H1 (cell line): ENCODE measurements at places on chromosomes 2 and 18. TPM values are rescaled to one million over a fixed set of nuclear protein-coding genes. Genes with fewer than 3 reads are reported as not detected.

GRCh38 chr2:73289304-73289703 lies 4.0 kb downstream of the EGR4 start:
- DNase-seq = no peak

DNA sequence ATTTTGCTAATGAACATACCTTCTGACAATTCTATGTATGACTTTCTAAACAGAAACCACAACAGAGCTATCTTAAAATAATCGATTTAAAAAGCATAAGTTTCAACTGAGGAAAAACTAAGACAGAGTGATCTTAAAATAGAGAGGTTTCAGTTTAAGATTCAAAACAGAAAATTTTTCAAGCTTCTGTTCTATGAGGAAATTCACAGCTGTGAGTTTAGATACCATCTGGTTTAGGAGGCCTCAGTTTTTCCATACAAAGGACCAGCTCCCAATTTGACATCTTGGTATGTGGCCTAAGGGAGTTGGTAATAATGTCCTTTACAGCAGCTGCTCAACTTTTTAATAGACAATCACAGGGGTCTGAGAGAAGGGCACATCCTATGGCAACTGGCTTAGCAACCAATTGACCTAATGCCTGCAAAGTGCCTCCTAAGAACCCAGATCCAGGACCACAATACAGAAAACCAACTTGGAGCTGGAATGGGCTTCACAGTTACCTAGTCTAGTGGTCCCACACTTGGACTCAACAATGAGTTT lies 39.7 kb downstream of the MDH1 start:
- DNase-seq = no peak

- DNase-seq = no peak
Observed at GRCh38 chr18:54906331-54907185, 52.7 kb downstream of the CCDC68 start.

GRCh38 chr2:173652311-173652710 lies 297.6 kb downstream of the CDCA7 start:
- no peak for DNase-seq

DHRS9 gene
- not detected in 2 replicates for polyA plus RNA-seq

DNA sequence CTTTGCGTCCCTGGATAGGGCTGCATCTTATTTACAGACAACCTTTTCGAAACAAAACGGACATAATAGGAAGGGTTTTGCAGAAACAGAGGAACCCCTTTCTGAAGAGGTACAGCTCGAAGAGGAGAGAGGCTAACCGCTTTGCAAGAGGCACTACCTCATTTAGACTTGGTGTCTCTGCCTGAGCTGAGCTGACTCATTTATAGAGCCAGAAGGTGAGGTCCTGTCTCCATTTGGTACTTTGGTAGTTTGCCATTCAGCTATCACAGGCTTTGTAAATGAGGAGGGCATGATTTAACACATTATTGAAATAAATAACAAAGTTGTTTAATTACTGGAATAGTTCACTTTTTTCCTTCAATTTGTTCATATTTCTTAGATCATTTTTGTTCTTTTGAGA lies 2.2 kb upstream of the NXPH2 start:
- no peak for DNase-seq

DNA sequence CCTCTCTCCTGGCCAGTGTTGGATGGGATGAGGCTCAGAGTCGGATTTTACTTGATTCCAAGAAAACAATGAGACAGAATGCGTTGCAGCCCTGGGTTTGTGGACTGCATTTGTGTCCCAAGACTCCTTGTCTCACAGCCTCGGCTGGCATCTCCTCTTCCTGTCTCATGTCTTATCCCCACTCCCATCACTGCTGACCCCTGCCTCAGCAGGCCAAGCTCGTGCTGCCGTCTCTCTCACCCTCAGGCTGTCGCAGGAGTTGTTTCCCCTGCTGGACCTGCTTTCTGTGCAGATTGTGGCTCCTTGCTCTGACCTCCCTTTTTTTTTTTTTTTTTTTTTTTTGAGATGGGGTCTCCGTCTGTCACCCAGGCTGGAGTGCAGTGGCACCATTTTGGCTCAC lies 70.2 kb upstream of the RALBP1 start:
- DNase-seq = no peak

DNA sequence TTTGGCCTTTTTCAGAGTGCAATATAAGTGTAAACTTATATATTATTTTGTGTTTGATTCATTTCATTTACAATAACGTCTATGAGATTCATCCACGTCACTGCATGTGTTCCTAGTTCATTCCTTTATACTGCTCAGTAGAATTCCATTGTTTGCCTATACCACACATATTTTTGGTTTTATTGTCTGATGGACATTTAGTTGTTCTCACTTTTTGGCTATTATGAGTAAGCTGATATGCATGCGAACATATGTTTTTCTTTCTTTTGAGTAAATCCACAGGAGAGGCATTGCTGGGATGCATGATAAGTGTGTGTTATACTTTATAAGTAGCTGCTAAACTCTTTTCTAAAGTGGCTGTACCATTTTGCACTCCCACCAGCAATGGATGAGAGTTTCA lies 314.8 kb upstream of the HS6ST1 start:
- DNase-seq = no peak

- DNase-seq = no peak
Observed at GRCh38 chr2:228938629-228939028, 332.5 kb downstream of the PID1 start.

ZNF24 gene
- polyA plus RNA-seq = 7.3 and 12.5 TPM in 2 replicates

POU3F3 gene
- 0.02 TPM in 1 of 2 replicates, not detected in the other for polyA plus RNA-seq

TFCP2L1 gene
- polyA plus RNA-seq = 1.5 and 4.0 TPM in 2 replicates

DNA sequence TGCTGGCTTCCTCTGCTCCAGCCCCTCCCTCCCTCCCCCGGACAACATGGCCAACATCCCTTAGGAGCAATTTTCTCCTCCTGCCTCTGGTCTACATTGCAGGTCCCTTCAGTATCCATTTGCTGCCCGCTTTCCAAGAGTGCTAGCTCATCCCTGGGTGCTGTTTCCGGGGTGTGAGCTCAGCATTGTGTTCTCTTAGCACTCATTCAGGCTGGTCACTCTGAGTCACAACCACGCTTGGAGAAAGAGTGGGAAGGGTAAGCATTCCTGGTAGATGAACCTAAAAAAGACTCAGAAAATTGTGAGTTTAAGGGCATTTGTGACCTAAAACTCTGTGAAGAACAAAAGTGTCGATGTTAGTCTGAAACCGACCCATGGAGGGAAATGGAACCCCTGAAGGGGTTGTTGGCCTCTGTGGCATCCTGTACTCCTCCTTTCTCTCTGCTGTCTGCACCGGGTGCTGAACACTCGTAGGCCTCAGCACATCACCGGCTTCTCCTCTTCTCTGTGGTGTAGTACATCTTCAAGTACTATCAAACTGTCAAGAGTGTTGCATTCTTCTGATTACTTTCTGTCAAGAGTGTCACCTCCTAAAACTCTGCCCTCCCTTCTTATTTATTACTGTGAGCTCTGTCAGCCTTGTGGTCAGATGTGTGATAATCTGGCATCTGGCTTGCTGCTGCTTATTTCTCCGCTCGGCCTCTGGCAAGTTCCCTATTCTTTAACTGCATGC lies 73.0 kb downstream of the CTNNA2 start:
- no peak for DNase-seq

SLC23A3 gene
- polyA plus RNA-seq = 0.31 and 0.35 TPM in 2 replicates

DNA sequence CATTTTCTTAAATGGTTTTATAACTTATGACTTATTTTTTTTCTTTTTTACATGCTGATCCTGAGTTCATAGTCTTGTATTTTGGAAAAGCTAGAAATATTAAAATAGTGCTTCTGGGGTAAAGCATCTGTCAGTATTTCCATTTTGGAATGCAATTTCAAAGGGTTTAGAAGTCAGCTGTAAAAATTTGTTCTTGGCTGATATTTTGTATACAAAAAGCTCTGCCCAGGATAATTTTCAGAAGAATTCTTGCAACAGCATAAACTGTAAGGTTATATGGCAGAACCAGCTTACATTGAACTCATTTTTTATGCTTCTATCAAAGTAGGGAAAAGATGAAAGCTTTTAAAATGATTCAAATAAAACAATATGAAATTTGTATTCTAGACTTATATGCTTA lies 97.4 kb downstream of the DIS3L2 start:
- no peak for DNase-seq

- DNase-seq = peak; percentile 28
Observed at GRCh38 chr2:54672590-54673456, 50.6 kb upstream of the EML6 start.

DNA sequence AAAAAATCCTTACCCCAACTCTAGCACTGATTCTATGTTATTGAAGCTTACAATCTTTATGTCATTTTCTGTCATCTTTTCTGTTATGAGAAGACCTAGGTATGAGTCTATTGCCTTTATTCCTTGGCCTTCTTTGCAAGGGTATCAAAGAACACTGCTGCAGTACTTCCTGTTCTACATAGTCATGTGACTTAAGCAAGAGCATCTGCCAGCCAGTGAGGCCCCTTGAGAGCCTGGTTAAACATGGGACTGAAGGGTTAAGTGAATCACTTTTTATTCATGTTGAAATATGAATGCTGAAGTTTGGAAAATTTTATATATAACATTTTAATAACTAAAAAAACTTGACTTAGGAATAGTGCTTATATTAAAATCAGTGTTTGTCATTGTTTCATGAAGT lies 844 bp upstream of the CPS1 start:
- DNase-seq = no peak

DNA sequence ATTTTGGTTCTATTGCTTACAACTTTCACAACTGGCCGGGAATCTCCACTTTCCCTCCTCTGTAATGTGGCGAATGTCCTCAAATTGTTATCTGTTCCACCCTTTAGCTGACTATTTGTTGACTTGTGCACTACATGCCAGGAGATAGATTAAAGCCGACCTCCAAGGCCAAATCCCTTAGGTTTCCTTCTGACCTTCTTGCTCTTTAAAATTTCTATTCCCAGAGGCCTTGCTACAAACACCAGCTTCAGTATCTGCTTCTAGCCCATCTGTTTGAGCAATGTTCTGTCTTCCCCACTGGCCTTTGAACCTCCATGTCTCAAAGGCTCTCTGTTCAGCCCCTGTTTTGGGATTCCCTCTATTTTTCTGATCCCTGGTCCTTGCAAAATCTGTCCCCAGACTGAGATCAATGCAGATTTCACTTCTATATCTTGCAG lies 426.2 kb downstream of the LRATD1 start:
- DNase-seq = no peak

GRCh38 chr18:55587418-55588110 lies 428 bp downstream of the TCF4 start:
- DNase-seq = no peak

UPP2 gene
- not detected in 2 replicates for polyA plus RNA-seq

EVX2 gene
- not detected in 2 replicates for polyA plus RNA-seq

SOCS6 gene
- 7.3 and 9.1 TPM in 2 replicates for polyA plus RNA-seq

GRCh38 chr18:55982992-55983391 lies 395.0 kb upstream of the TCF4 start:
- peak; percentile 29 for DNase-seq

MAPK4 gene
- polyA plus RNA-seq = 3.3 and 3.7 TPM in 2 replicates

REG3A gene
- polyA plus RNA-seq = not detected in 2 replicates

- peak; percentile 70 for DNase-seq
Observed at GRCh38 chr2:133063775-133064174, 393.8 kb upstream of the LYPD1 start.
